ENCODE measurements at places on chromosomes 13 and 19.

DNA sequence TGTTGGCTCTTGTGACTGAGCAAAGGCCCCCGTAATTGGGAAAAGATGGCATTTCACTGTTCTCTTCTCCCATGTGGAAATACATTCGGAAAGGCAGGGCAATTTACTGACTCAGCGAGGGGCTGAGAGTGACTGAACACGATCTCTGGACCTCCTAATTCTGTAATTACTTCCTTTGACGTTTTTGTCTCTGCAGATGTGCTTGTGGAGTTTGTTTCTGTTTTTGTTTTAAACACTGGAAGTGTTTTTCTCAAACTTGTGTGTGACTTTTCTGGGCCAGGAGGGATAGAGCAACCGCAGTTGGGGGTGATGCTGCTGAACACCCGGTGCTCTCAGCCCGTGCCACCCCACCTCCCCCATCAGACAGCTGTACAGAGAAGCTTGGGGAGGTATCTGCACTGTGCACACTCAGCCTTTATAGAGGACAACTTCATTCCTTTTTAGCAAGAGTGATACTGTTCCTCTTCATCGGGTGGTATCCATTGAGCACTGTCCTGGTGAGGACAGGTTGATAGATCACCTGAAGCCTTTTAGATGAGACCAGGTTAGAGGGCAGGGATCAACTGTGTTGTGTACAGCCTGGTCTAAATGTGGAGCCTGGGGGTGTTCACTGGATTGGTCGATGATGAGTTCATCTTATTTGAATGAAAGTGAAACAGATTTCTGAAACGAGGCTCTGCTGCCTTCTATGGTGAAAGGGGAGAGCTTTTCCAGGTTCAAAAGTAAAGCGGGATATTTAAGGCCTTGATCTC, 117.4 kb downstream of the ESD start:
- peak; percentile 70 for DNase-seq

DNA sequence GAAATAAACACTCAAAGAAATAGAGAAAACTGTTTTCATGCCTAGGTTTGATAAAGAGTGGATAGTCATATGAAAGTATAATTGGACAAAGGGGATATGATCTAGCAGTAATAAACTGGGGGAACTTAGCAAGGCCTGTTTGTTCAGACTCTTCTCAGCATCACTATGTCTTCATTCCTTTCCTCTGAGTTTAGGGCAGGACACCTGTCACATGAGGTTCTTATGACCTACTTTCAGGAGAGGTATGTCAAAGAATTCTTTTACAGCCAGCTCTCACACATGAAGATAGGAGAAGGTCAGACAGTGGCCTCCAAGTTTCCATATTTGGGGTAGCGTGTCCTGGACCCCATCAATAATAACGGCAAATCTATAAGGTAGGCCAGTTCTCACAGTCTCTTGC, 11.4 kb upstream of the RFXAP start:
- no peak for DNase-seq

DNA sequence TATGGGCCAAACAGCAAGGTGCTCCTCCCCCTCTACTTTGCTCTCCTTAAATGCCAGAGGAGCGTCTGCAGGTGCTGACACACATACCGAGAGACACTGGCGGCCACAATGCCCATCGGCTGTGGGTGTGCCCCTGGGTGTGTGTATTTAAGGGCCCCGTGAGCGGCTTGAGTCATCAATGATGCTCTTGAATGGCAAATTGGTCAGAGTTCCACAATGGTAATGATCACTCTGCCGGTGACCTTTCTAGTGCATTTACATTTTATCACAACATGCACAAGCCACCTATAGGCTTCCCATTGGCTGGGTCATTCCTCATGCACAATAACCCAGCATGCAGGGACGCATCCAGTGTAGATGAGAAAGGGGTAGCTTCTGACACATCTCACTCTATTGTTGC, 124.8 kb downstream of the ZNF536 start:
- DNase-seq = no peak

DNA sequence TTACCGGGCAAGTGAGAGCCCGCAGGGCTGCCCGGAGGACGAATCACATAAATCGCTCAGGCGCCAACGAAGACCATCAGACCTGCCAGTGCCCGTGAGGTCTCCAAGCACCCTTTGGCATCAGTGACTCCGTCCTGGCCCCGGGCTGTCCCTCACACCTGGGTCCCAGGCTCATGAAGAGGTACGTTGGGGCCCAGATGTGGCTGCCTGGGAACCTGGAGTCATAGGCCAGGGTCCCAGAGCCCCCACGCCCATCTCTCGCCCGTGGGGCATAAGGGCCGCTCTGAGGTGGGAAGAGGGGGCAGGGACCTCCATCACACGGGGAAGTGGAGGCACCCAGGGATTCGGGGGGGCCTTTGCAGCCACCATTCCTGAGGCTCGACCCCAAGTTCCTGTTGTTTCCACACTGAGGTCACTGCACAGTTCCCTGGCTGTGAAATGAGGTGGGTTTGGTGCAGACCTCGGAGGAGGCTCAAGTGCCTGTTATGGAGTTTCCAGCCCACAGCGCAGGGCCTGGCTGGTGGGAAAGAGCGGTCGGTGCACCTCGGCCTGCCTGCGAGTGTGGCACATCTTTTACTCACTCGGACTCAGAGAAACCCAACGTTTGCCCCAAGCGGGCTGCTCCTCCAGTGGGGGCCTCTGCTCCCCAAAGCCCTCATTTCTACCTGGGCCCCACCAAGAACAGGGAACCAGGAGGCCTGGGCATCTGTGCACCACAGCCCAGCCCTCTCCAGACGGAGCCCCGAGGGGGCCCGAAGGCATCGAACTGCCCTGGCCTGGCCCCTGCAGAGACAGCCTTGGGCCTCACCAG, 35.9 kb upstream of the C13orf46 start:
- DNase-seq = no peak

DNA sequence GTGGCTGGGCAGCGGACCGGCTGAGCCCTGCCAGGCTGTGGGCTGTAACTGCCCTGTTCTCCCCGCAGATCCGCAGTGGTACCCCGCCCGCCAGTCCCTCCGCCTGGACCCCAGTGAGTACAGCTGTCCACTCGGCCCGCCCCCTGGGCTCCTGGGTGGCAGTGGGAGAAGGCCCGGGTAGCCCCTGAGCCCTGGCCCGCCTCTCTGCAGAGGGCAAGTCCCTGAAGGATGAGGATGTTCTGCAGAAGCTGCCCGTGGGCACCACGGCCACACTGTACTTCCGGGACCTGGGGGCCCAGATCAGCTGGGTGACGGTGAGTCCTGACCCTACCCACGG, 8.3 kb downstream of the NDUFB7 start:
- DNase-seq = no peak
